Lung microvascular endothelial cell (primary cell): ENCODE measurements at places on chromosomes 13 and 19.

DNA sequence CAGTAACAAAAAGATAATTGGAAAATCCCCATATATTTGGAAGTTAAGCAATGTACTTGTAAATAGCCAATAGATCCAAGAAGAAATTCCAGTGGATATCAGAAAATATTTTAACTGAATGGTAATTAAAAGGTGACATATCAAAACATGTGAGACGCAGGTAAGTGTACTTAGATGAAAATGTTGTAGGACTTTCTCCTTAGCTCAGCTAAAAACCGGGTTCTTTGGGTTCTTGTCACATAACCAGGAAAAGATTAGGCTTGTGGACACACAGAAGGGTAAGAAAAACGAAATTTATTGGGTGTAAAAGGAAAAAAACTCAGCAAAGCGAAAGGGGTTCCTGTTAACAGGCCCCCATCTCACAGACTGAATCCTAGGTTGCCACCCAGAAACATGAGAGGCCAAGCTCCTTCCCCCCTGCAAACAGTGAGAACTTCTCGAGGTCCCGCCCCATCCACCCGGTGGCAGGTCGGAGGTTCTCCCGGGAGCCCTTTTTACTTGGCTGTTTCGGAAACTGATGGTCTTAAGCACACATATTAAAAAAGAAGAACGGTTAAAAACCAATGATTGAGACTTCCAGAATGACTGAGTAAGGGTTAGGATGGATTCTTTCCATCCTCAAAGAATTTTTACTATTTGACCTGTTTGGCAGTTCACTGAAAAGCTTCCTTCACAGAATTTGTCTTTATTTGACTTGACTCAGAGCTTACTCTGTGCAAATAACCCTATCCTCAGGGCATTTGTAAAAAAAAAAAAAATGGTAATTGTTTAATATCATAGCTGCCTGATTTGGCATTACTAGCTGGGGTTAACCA, 3.1 kb upstream of the CCDC70 start:
- DNase-seq = no peak

DNA sequence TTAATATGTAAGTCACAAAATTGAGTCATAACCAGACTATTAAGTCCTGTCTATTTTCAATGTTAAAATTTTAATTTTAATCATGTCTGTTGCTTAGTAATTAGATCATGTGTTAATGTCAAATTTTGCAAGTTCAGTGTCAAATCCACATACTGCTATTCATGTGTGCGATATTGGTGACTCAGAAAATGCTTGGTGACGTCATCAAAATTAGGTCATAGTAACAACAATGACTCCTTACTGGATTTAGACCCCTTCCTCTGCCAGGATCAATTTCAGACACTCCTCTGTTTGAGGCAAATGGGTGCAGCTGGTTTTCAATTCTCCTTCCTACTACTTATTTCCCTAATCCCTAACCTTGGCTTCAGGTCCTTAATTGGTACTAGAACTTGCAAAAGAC, 1394.3 kb upstream of the SLC10A2 start:
- DNase-seq = no peak

DNA sequence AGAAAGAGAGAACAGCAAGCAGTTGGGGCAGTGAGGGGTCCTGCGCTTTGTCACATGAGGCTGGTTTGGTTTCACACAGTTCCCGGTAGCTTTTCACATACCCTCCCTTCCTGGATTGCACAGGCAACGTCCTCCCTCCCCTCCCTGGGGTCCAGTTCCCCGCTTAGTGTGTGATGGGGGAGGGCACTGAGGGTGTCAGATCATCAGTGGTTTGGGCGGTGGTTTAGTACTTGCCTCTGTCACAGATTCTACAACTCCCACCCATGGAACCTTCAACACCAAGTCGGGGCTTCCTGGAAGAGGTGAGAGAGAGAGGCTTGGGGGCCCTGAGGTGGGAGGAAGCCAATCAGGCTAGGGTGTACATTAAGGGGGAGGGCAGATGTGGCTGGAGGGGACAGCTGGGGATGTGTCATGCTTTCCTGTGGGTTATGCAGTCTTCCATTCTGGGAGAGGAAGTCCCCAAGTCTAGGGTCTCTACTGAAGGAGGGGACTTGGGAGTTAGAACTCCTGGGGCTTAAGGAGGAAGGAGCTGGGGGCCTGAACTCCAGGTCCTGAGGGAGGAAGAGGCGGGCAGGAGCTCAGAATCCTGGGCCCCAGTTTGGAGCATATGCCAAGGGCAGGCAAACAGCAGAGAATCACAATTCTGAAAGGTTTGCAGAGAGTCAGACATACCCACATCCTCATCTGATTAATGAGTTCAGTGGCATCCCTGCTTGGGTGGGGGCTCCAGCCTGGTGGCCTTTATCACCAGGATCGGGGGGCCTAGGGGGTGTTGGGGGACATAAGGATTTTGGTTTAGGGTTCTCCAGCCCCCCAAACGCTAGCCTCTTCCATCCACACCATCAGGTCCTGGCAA, at the start of gene NKG7:
Gene NKG7, minus strand, starts transcription at position 6 of the 856 bp plus-strand sequence. CDS start 119 bp downstream, outside the sequence.
- no peak for DNase-seq

DNA sequence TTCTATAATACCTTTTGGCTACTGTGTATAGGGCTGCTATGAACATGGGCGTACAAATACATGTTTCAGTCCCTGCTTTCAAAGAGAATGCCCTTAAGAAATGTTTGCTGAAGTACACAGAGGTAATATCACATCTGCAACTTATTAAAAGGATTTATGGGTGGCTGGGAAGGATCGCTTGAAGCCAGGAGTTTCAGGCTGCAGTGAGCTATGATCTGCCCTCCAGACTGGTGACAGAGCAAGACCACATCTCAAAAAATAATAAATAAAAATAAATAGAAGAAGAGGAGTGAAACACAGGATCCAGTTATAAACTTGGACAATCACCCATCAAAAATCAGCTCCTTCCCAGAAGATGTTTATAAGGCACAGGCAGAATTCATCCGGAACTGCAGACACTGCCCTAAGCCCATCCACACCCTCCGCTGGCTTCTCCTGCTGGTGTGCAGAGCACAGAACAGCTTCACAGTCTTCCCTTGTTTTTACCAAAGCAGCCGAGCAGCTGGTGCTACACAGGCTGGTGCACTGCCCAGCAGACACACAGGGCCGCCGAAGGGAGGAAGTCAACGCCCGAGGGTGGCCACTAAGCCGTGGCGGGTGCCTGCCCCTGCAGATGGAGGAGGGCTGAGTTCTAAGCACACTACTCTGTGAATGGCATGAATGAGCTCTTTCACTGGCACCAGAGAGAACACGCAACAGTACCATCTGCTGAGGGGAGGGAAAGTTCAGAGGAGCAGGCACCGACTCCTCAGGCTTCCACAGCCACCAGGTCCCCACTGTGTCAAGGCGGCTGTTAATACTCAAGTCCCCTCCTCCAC, 44.0 kb downstream of the BRD4 start:
- DNase-seq = no peak

DNA sequence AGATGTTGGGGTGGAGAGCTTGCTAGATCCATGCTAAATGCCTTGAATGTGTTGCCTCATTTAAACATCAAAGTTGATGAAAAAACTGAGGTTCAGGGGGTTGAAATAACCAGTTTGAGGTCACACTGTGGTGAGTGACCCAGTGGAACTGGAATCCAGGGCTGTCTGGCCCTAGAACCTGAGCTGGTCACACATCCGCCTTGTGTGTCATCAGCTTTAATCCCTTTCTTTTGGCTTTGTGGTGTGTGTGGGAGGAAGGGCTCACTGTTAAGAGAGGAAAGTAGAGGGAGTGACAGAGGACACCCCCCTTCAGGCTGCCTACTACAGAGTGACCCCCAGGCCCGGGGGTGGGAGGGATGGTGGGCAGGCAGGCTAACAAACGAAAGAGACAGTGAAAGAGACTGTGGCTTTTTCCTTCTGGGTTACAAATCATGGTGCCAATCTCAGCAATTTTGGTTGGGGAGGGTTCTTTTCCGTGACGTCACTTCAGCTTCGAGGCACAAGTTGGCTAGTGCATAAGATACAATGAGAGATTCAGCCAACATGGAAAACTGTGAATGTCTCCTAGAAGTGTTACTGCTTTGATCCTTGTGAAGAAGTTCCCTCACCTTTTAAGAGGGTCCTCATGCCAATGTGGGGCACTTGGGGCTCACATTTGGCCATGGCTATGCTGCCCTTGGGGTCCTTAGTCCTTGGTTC, 164.9 kb downstream of the DLEU7 start:
- peak; percentile 47 for DNase-seq

GRCh38 chr13:27965740-27966640, 3.1 kb downstream of the CDX2 start:
- no peak for DNase-seq

- DNase-seq = no peak
Measured at GRCh38 chr13:26679411-26680122, 81.0 kb downstream of the GPR12 start.

DNA sequence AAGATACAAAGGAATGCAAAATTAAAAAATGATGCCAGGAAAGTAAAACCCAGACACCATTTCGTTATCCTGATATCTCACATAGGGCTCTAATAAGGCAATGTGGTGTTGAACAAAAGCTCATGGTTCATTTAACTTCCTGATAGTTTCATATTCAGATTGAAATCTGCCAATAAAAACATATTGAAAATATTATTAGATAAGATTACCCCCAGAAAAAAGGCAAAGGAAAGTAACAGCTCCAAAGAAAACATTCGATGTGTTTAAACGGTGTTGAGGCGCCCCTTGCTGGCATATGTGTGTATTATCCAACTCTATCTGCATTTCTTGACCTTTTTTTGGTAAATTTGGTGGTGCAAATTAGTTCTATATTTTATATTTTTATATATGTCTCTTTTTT, 75.9 kb downstream of the ESD start:
- DNase-seq = peak; percentile 88
